ENCODE measurements at places on chromosomes 4 and X.

- DNase-seq, result peak; percentile 49
Observed at GRCh38 chr4:21366312-21366711, 582.3 kb downstream of the KCNIP4 start.

GRCh38 chr4:107709916-107710315 is 10.1 kb downstream of the PAPSS1 start:
- no peak for DNase-seq

DNA sequence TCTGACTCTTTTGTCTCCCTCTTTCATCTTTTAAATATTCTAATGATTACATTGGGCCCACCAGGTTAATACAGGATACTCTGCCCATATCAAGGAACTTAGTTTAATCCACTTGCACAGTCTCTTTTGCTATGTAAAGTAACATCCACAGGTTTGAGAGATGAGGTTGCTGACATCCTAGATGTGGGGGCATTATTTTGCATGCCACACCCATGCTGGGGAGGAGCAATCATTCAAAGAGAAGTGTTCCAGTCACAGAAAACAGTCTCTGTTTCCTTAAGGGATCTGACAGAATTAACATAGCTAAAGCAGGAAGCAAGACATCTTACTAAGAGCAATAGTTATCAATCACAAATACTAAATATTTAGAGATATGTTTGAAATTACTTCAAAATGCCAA is 11.5 kb upstream of the TRAM1L1 start:
- DNase-seq, result no peak

GRCh38 chr4:185332575-185333464 is 62.9 kb downstream of the LRP2BP start:
- no peak for DNase-seq

GRCh38 chrX:122512561-122513072 is 671.5 kb upstream of the GRIA3 start:
- DNase-seq, result no peak

DNA sequence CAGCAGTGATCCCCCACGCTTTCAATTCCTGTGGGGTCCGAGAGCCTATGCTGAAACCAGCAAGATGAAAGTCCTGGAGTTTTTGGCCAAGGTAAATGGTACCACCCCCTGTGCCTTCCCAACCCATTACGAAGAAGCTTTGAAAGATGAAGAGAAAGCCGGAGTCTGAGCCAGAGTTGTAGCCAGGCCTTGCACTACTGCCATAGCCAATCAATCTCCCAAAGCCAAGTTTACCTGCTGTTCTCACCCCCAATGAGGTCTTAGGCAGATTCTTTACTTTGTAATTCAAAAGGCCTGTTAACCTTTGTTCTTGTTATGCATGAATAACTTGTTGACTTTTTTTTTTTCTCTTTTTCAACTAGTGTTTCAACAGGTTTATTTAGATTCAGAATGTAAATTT is 4.0 kb downstream of the MAGEB2 start:
- no peak for DNase-seq

DNA sequence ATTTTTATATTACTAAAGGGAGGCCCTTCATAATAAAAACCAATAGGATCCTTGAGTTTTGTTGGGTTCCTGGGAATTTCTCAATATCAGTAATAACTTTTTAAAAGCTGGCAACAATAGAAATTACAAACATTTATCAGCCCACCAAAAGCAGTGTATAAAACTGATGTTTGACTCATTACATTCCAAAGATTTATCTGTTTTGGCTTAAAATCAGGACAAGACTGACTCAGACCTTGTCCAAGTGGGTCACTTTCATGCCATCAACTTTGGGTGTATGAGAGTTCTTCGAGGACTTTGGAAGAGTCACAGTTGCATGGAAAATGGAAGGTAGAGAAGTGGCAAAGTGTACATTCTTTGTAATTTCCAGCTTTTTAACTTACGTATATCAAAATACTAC is 102.8 kb downstream of the FRMPD4 start:
- no peak for DNase-seq

GRCh38 chr4:128684016-128684415 is 125.5 kb upstream of the JADE1 start:
- no peak for DNase-seq

GRCh38 chr4:54687887-54688841 is 30.4 kb downstream of the KIT start:
- DNase-seq, result no peak

- DNase-seq, result no peak
Observed at GRCh38 chrX:20300822-20301221, 34.1 kb upstream of the RPS6KA3 start.

DNA sequence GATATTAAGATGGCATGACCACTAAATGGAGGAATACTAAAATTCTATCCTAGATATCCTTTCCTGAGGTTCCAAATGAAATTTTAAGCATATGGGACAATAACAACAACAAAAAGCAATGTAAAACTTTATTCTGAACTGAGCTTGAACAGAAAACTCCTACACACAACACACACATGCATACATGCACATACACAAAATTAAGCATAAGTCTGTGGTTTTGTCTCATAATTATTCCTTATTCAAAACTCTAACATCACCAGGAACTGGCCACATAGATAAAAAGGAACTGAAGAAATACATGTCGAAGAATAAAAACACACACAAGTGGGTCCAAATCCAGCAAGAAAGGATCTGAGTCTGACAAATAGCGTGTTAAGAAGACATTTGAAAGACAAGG is 168.0 kb downstream of the COX18 start:
- DNase-seq, result no peak

DNA sequence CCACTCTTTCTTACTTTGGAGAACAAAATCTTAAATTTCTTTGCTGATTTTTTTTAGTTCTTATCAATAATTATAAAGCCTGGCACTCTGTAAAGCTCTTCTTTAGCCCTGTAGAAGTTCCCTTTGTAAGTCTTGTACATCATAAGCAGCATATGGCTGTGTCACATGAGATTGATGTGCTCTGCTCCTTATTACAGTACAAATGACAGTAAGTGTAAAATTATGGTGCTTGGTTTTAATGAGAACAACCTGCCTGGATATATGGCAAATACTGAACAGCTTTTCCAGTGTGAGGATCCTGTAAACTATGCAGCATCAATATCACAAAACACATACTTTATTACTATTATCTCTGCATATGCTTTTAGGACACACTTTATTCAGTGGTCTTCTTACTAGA is 145.9 kb upstream of the GNPDA2 start:
- DNase-seq, result no peak

- no peak for DNase-seq
Observed at GRCh38 chr4:172649143-172649542, 519.5 kb upstream of the GALNT7 start.

GRCh38 chrX:46308110-46308509 is 237.1 kb downstream of the ZNF674 start:
- no peak for DNase-seq

DNA sequence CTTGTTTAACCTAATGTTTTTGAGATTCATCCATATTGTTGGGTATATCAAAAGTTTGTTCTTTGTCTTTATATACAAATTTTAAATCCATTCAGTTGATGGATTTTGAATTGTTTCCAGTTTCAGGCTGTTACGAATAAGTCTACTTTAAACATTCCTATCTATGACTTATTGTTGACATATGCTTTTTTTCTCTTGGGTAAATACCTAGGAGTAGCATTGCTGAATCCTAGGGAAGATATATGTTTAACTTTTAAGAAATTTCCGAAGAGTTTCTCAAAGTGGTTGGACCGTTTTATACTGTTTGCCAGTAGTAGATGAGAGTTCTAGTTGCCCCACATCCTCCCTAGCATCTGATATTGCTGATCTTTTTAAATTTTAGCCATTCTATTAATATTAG is 60.9 kb upstream of the IL13RA1 start:
- no peak for DNase-seq

DNA sequence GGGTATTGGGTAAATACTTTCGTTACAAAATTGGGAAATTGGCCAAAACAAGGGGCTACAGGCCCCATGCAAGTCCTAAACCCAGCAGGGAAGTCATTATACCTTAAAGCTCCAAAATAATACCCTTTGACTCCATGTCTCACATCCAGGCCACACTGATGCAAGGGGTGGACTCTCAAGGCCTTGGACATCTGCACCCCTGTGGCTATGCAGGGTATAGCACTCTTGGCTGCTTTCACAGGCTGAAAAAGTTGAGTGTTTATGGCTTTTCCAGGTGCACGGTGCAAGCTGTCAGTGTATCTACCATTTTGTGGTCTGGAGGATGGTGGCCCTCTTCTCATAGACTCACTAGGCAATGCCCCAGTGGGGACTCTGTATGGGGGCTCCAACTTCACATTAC is 326.5 kb downstream of the TEX13C start:
- DNase-seq, result no peak

DNA sequence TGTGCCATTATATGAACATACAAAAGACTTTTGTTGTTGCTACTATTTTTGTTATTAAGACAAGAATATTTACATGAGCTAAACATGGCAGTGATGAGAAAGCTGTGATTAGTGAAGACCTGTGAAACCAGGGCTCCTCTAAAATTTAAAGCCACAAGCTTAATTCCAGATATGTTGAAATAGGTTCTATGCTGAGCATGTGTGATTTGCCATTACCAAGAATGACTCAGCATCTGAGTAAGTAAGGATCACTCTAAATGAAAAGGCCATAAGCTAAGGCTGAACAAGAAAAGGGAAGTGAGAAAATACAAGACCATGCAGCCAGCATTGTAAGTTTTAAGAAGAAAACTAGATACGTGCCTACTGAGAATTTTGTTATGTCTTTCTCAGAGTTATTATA is 75.9 kb upstream of the CAMK2D start:
- peak; percentile 32 for DNase-seq

DNA sequence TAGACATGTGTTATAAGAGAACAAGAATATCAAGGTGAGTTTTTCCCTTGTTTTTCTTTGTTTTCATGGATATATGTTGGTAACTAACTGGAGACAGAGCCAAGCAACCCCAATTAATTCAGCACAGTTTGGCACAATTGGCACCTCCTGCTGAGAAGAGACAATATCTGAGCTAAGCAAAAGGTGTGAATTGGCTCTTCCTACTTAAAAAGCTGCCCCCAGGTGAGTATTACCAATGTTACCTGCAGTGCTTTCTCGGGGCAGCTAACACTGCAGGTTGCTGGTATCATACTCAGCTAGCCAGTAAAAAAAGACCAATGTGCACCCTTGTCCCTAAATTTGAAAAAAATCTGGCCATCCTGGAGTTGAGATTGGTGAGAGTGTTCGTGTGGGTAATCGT is 871.2 kb upstream of the TENM3 start:
- DNase-seq, result no peak

- DNase-seq, result no peak
Observed at GRCh38 chr4:68494688-68495087, 47.4 kb downstream of the TMPRSS11E start.

- no peak for DNase-seq
Observed at GRCh38 chrX:118346258-118347094, 570 bp downstream of the WDR44 start.

DNA sequence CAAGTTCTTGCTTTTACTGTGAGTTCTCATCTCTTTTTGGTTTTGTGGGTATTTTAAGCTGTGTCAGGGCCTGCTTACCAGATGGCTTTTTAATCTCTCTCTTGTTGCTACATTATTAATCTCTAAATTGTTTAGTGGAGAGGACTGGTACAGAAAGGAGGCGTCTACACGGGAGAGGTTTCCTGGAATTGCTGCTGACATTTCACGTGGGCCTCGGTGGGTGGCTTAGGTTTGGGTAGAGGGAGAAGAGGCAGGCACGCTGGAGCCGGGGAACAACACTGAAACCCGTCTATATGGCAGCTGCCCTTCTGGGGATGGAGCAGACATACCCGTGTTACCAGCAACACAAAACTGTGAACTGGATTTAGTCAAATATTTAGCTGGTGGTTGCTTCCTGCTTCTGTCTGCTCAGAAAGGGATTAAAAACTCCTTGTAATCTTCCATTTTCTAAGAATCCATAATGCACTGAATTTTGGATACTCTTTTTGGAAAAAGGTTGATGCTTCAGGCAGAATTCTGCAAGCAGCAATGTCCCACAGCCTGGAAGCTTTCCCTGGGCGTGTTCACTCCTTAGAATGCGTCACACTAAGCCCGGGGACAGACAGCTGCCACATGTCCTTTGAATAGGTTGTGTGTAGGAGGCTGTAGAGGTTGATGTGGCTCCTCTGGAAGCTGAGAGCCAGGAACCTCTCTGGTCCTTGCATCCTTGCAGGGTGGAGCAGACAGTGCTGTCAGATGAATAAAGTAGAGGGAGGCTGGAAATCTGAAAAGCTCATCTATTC is 199.8 kb upstream of the GATB start:
- no peak for DNase-seq

- no peak for DNase-seq
Observed at GRCh38 chr4:77189412-77189811, 32.4 kb downstream of the CCNG2 start.

DNA sequence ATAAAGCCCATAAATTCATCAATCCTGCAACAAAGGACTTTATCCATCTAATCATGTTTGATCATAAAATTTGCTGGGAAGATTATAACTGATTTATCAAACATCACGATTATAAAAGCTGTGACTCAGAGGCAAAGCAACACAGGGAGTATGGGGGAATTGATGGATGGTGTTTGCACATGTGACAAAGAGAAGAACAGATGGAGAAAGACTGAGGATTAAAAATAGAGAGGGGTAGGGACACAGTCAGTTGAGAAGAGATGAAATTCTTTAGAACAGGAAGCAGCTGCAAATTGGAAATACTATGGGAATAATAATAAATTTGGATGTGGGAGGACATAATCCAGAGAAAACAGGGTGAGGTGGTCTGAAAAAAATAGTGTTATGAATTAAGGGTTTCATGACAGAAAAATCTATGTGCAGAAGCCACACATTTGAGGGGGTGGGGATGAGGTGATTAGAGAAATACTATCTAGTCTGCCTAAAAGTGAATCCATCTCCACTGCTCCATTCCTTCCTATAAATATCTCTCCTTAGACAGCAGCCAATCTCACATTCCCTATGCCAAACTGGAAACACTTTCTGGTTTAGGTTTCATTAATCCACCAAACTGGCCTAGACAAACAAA is 6.2 kb downstream of the PRR32 start:
- DNase-seq, result no peak

GRCh38 chr4:131006388-131006787 is 1910.4 kb downstream of the C4orf33 start:
- DNase-seq, result no peak

- no peak for DNase-seq
Observed at GRCh38 chr4:8617486-8618040, 25.0 kb downstream of the CPZ start.

GRCh38 chrX:71320126-71320525 is 18.6 kb downstream of the ITGB1BP2 start:
- DNase-seq, result no peak
